ENCODE measurements at places on chromosomes 3 and 15.

DNA sequence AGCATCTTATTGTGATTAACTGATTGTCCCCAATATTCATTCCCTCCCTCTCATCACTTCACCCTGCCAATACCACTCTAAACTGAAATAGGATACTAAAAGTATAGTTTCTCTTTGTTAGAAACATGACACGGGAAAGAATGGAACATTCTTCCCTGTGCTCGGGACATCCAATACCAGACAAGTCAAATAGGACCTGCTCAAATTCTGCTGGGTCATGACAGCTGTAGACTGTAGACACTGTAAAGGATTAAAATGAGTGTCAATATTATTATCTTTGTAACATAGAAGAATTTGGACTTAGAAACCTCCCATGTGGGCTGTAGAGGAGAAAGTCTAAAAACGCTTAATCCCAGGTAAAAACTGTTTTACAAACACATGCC is 315.0 kb upstream of the NR2E3 start:
- no peak overlapping the region for H3K4me3 ChIP-seq
- no peaks in the 10 kb centered on the region for H3K4me1 ChIP-seq
- H3K36me3 ChIP-seq: no peaks in the 10 kb centered on the region
- no peaks in the 10 kb centered on the region for H3K27me3 ChIP-seq
- no peak overlapping the region for H3K27ac ChIP-seq
- DNase-seq: no peak

GRCh38 chr3:41163006-41163405 is 36.3 kb upstream of the CTNNB1 start:
- no peak overlapping the region for H3K4me3 ChIP-seq
- no peaks in the 10 kb centered on the region for H3K4me1 ChIP-seq
- no peak overlapping the region for H3K27ac ChIP-seq
- no peak for DNase-seq
- H3K36me3 ChIP-seq: no peaks in the 10 kb centered on the region
- peaks cover 2% of the 10 kb centered on the region for H3K27me3 ChIP-seq

GRCh38 chr15:96535148-96535547 is 204.6 kb downstream of the NR2F2 start:
- H3K36me3 ChIP-seq: no peaks in the 10 kb centered on the region
- H3K4me1 ChIP-seq: no peaks in the 10 kb centered on the region
- DNase-seq: no peak
- H3K4me3 ChIP-seq: no peak overlapping the region

DNA sequence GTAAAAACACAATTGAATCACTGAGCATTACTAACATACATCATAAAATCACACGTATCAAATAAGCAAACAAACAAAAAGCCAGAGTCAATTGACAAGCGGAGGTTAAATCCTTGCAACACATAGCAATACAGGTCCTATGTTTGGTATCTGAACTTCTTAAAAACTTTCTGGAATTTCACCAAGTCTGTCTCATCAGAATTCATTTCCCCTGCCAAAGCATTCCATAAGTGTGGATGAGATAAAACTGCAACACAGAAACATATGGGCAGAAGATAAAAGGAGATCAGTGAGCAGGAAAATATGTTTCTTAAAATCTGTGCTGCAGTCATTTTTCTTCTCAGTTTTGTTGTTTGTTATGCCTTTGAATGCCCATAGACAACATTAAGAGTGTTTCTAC is 1155.5 kb downstream of the TBL1XR1 start:
- no peaks in the 10 kb centered on the region for H3K4me1 ChIP-seq
- no peak overlapping the region for H3K27ac ChIP-seq

DNA sequence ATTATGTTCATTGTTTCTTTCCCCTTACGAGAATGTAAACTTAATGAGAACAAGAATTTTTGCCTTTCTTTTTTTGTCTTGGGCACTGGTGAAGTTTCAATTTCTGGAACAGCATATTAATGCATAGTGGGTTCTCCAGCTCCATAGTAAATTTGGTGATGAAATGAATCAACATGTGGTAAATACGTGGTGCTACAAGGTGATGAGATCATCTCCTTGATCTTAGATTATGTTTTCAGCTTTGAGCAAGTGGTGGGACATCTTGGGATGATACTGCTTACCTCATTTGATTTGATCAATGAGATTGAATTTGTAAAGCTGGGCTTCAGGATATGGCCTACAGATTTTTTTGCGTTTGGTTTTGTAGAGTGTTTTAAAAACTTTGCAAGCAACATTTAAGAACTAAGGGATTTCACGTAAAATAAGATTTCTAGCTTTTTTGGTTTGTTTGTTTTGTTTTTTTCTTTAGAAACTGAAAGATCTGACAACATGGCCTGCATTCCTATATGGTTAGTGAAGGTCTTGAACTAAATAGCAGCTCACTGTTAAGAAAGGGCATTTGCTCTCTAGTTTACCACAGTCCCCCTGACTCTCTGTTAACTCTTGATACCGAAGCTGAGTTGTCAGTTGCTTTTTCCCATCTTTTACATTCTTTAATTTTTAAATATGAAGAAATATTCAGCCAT is 45.6 kb downstream of the FNDC3B start:
- H3K36me3 ChIP-seq: no peaks in the 10 kb centered on the region
- H3K4me1 ChIP-seq: no peaks in the 10 kb centered on the region
- H3K27ac ChIP-seq: no peak overlapping the region
- DNase-seq: no peak

- no peak overlapping the region for H3K27ac ChIP-seq
- H3K36me3 ChIP-seq: no peaks in the 10 kb centered on the region
- H3K4me3 ChIP-seq: no peak overlapping the region
- no peaks in the 10 kb centered on the region for H3K27me3 ChIP-seq
These were observed 94.1 kb upstream of the PRICKLE2 start for GRCh38 chr3:64319391-64319790.

GRCh38 chr3:169846458-169847193 is 23.1 kb downstream of the LRRC31 start:
- H3K36me3 ChIP-seq: no peaks in the 10 kb centered on the region
- no peaks in the 10 kb centered on the region for H3K27me3 ChIP-seq
- H3K4me1 ChIP-seq: peaks cover 4% of the 10 kb centered on the region
- no peak overlapping the region for H3K4me3 ChIP-seq
- H3K27ac ChIP-seq: peak overlapping the region; percentile 4

DNA sequence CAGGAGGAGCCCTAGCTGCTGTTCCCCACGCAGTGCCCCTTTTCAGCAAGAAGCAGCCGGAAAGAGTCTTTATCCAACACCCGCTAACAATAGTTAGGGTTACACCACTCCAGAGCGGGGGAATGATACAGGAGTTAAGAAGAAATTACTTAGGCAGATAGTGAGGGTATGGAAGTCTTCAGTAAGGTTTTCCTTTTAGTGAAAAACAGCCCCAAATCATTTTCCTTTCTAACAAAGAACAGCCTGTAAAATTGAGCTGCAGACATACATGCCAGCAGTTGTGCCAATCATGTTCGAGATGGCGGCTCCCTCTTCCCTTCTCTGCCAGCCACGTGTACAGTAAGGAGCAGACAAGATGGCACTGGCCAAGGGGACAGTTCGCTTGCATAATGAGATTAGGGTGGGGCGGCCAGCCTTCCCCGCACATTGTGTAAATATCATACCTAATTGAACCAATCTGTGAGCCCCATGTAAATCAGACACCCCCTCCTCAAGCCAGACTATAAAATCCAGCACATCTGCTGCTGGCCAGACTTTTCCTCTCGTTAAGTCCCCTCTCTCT is 18.5 kb upstream of the SENP5 start:
- no peak for DNase-seq
- H3K27me3 ChIP-seq: no peaks in the 10 kb centered on the region
- no peaks in the 10 kb centered on the region for H3K36me3 ChIP-seq
- no peaks in the 10 kb centered on the region for H3K4me1 ChIP-seq
